ENCODE measurements at places on chromosomes 5 and 9.

DNA sequence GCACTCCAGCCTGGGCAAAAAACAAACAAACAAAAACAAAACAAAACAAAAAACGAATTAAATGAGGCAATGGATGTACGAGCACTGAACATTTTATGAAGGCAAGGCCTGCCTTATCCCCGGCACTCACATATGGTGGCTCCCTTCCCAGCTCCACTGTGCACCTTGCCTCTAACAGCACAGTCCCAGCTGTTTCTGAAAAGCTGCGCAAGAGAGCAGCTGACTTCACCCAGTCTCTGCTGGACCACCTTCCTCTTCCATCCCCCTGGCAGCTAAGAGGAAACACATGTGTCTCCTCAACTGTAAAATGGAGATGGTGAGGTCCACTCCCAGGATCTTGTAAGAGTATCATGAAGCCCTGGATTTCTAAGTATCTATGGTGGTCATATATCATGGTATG, 100.7 kb downstream of the KLF4 start:
- no peak for DNase-seq

DNA sequence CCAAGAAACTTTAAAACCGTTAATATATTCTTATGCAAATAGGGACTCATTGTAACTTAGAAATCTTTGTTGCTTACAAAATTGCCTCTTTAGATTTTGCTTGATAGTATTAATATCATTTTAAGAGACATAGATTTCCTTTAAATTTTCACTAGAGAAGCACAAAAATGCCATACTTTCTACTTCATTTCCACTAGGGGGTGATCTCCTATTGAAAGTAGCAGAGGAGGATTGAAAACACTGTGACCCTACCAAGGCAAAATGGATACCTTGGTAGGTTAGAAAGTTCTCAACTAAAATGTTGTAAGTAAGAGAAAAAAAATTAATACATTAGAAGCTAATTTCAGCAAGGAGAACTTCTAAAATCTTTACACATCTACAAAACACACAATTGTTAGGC, 204.9 kb downstream of the CHSY3 start:
- DNase-seq = peak; percentile 3

DNA sequence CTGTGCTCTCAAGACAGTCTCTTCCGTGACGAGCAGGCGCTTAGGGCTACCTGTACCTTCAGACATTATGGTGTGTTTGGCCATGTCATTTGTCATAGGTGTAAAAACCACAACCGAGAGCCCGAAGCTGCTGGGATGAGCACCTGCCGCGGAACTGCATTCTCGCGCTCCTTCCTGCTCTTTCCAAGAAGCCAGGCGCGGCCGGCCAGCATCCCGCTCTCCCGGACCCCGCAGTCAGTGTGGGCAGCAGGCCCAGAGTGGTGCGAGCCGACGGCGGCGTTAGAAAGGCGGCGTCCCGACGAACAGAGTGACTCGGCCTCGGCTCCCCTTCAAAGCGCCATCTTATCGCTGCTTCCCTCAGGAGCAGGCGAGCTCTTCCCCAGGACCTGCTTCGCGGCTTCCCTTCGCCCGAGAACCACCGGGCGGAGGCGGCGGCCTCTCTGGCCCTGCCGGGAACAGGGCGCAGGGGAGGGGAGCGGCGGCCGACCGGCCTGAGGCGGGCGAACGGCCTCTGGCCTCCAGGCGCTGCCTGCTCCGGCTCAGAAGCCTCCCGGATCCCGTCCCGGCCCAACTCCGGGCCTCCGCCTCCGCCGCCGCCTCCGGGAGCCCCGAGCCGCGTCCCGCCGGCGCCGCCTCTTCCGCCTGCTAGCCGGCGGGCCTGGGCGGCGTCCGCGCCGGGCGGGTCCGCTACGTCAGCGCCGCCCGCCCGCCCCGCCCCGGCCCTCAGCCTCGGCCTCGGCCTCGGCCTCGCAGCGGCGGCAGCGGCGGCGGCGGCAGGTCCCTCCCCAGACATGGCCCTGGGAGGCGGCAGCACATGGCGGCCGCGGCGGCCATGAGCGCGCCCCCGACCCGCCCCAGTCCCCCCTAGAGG, at the start of gene FAM120A:
Gene FAM120A (plus strand): TSS at position 741 of the 871 bp plus-strand sequence. CDS start 231 bp downstream, outside the sequence.
- no peak for DNase-seq

- no peak for DNase-seq
These were observed 48.2 kb upstream of the NFIB start for GRCh38 chr9:14362175-14362574.

DNA sequence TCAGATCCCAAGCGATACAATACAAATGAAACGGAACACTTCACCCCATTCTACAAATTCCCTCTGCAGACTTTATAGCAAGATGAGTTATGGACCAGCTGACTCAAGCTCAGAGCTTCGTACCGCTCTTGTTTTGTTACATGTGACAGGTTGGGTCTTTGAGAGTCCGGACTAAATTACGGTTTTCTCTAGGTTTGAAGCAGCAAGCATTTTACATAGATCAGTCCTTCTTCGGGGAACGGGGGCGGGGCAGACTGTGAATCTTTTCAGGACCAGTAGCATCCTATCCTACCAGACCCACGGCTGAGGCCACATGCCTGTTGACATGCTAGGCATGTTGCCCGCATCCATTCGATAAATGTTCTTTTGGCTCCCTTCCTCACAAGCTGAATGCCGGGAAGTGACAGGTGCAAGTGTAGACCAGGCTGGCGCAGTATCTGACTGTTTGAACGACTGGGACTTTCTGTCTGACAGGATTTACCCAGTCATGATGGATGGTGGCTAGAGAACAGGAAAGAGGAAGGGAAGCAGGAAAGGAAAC, 811.0 kb upstream of the GRAMD2B start:
- no peak for DNase-seq

- no peak for DNase-seq
These were observed 24.1 kb upstream of the TRMT10B start for GRCh38 chr9:37729499-37729898.

DNA sequence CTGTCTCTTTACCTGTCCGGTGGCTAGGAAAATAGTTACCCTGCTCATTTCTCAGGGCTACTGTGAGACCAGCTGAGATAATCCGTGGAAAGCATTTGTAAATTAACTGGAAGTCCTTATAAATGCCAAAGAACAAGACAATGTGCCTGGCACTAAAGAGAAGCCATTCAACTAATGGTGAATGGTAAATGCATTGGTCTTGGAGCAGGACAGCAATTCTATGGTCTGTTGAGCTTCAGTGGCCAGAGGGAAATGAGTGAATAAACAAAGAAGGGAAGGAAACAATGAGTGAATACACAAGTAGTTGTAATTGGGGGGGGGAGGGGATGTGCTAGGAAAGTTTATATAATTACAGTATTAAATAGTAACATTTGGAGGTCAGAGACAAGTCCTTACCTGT, 353.6 kb downstream of the SEMA5A start:
- DNase-seq = no peak

- no peak for DNase-seq
These were observed 96.3 kb upstream of the VCAN start for GRCh38 chr5:83375049-83375745.

- DNase-seq = no peak
These were observed 342.2 kb upstream of the SLC30A5 start for GRCh38 chr5:68751661-68752060.

GRCh38 chr9:132077881-132078698, 1.6 kb downstream of the MED27 start:
- DNase-seq = no peak

- DNase-seq = peak; percentile 46
These were observed 13.7 kb upstream of the ARAP3 start for GRCh38 chr5:141695627-141696215.

DNA sequence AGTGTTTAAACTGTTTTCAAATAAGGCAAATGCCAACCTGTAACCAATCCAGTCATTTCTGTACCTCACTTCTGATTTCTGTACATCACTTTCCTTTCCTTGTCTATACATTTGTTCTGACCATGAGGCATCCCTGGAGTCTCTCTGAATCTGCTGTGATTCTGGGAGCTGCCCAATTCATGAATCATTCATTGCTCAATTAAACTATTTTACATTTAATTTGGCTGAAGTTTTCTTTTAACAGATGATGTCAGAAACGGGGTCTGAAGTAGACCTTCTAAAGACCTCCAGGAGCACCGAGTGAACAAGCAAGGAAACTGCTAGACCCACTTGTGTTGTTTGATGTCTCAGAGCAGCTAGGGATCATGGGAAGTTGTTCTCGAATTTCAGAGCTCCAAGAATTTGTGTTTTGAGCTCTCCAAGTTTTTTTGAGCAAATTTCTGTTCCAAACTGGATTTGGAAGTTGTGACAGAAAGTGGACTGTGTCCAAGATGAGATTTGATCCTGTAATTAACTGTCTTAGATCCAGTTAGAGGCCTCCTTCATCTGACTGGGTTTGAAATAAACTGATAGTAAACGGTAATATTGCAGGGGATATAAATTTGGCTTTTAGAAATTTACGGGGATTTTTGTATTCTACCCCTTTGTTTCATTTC, 490.8 kb upstream of the ST8SIA4 start:
- no peak for DNase-seq

DNA sequence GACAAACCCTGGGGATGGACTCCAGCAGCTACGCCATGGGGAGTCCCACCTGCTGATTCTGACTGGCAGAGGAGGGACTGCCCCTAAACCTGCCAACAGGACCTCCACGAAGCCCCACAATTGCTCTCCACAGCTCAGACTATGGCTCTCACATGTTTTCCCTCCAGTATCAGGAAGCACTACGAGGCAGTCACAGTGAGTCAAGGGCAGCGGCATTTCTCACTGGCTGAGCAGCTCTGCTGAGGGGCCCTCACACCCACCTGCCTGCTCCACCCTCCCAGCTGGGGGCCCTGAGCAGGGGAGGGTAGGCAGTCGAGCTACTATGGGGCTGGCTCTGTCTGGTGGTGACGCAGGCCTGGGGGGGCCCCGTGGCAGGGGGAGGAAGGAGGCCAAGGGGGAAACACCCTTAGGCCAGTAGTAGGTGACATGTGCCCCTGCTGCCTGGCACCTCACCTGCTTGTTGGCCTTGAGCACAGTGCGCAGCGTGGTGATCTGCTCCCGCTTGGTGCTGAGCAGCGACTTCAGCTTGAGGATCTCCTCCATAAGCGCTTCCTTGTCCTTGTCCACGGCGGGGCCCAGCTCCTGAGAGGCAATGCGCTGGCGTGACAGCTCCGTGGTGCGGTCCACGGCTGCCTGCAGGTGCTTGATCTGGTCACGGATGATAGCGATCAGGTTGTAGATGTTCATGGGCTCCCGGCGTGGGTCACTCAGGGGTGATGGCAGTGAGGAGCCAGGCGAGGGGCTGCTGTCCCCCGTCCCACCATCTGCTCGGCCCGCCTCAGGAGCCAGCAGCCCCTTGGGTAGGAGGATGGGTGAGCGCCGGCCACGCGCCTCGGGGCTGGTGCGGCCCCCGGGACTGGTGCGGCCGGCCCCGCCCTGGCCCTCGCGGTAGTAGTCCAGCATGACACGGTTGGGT, 46.3 kb downstream of the BICD2 start:
- DNase-seq = no peak

GRCh38 chr9:75609401-75609800, 281.1 kb upstream of the PCSK5 start:
- DNase-seq = no peak

- no peak for DNase-seq
These were observed 44.6 kb downstream of the JAKMIP2 start for GRCh38 chr5:147737921-147738320.

DNA sequence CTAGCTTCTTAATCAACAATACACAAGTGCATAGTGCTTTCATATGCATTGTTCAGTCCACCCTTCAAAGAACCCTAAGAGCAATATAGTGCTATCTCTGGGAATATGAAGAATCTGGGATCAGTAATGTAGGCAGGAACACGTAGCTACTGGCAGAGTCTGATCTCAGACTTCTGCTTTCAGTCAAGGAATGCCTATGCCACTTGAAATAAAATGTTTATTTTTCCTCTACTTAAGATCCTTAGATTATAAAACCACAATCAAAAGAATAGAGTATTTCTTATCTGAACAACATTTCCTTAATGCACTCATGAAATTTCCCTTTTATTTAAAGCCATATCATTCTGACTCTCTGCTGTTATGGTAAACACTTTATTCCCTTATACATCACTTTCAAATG, 1407.8 kb upstream of the C9orf72 start:
- DNase-seq = no peak

DNA sequence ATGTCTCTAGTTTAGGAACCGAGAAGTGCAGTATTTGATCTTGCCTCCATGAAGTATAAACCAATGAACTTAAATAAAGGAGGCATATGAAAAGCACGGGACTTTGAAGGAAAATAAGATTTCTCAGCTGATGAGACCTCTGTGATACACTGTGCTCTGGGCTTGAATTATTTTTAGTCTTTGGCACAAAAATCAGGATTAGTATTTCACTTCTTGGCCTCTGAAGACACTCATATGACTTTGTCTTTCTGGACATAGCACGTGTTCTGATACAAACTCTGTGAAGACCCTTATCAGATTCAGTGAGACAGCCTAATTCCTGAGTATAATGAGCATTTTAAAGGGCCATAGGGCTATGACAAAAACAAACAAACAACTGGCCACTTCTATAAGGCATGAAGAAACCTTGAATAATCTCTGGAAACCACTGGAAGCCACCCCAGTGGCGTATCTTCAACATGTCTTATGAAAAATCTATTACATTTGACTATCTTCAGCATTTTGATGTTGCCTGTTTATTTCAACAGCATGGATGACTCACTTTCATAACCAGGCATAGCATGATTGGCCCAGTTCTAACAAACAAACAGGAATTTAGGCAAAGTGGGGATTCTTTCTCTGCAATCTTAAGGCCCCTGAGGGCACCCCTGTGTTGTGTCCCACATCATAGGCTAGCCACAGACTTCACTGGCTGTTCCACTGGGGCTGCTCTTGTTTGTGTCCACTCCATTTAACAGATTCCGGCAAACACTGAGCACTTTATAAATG, 90.3 kb upstream of the ZNF462 start:
- no peak for DNase-seq

DNA sequence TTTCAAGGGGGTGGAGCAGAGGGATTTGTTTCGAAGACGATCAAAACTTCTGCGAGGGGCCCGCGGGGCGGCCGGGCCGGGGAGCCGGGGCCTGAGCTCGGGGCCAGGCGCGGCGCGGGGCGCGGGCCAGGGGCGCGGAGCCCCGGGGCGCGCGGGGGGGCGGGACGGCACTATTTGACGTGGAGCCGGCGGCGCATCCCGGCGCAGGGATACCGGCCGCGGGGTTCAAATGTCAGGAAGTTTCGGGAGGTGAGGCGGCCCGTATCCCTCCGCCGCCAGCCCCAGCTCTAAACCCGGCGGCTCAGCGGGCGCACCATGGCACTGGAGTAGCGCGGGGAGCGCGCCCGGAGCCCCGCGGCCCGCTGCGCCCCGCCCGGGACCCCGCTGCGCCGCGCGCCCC, at the start of gene LMX1B:
Gene LMX1B (plus strand): TSS at position 278 of the 400 bp plus-strand sequence. CDS start 522 bp downstream, outside the sequence.
- no peak for DNase-seq

GRCh38 chr9:69297300-69297980, 27.6 kb upstream of the ENTREP1 start:
- no peak for DNase-seq

- DNase-seq = no peak
These were observed 955 bp downstream of the CDH6 start for GRCh38 chr5:31194468-31194813.

DNA sequence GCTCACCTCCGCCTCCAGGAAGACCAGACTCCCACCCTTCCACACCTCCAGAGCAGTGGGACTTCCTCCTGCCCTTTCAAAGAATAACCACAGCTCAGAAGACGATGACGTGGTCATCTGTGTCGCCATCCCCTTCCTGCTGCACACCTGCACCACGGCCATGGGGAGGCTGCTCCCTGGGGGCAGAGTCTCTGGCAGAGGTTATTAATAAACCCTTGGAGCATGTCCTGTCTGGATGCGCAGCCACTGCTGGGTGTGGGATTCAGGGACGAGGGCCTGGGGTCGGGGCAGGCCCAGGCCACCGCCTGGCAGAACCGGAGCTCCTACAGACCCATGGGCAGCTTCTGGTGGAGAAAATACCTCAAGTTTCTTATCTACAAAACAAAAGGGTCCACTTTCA, 5.0 kb downstream of the PAEP start:
- no peak for DNase-seq

- no peak for DNase-seq
These were observed 37.7 kb downstream of the RORB start for GRCh38 chr9:74534841-74535240.

Measured in epithelial cell of proximal tubule (primary cell).